Lower lobe of right lung (tissue), 2 donors: ENCODE measurements at places on chromosomes 12 and 14.
A peak's percentile ranks its signal among the peaks of the same experiment; 100 is the strongest.

GRCh38 chr14:104766863-104767633 lies 14.1 kb downstream of the SIVA1 start:
- peaks cover 25% of the 10 kb centered on the region for H3K36me3 ChIP-seq
- no peak overlapping the region for H3K4me3 ChIP-seq
- peaks cover 20% of the 10 kb centered on the region for H3K4me1 ChIP-seq
- peak overlapping the region; percentile 65 for H3K27ac ChIP-seq
- DNase-seq: no peak

- peak; percentile 82 for DNase-seq
- peak overlapping the region; percentile 98 for H3K27ac ChIP-seq
- H3K36me3 ChIP-seq: peaks cover 28% of the 10 kb centered on the region
- no peaks in the 10 kb centered on the region for H3K27me3 ChIP-seq
- H3K4me1 ChIP-seq: peaks cover 31% of the 10 kb centered on the region
- H3K4me3 ChIP-seq: peak overlapping the region; percentile 94
These were observed 1.4 kb downstream of the PCK2 start for GRCh38 chr14:24095271-24096068.

GRCh38 chr14:52018252-52018651 lies 28.9 kb downstream of the RTRAF start:
- H3K4me1 ChIP-seq: peaks cover 36% of the 10 kb centered on the region
- no peak overlapping the region for H3K4me3 ChIP-seq
- DNase-seq: no peak
- H3K36me3 ChIP-seq: peaks cover 5% of the 10 kb centered on the region
- H3K27ac ChIP-seq: no peak overlapping the region

- peaks cover 60% of the 10 kb centered on the region for H3K36me3 ChIP-seq
- no peak overlapping the region for H3K4me3 ChIP-seq
- no peaks in the 10 kb centered on the region for H3K27me3 ChIP-seq
- no peak for DNase-seq
- peaks cover 76% of the 10 kb centered on the region for H3K4me1 ChIP-seq
These were observed 4.2 kb downstream of the SPRYD3 start for GRCh38 chr12:53074999-53075370.

GRCh38 chr14:65032319-65032718 lies 45.6 kb downstream of the FNTB start:
- H3K4me1 ChIP-seq: peaks cover 7% of the 10 kb centered on the region
- peaks cover 47% of the 10 kb centered on the region for H3K36me3 ChIP-seq
- no peak overlapping the region for H3K4me3 ChIP-seq

DNA sequence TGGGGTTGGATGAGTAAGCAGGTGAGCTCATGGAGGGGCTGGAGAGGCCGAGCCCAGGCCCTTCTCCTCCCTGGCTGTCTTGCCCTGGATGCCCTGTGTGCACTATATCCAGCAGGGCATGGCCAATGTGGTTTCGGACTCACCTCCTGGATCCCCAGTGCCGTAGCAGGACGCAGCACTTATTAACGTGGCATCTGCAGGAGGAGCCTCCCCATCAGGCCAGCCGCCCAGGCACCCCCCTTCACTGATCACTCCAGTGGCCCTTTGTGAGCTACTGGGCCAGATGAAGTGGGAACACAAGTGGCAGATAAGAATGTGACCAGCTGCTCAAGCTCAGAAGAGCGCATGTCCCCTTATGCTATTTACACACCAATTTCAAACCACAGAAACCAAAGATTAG lies 43.1 kb upstream of the DICER1 start:
- H3K4me3 ChIP-seq: no peak overlapping the region
- no peaks in the 10 kb centered on the region for H3K36me3 ChIP-seq
- no peak overlapping the region for H3K27ac ChIP-seq

DNA sequence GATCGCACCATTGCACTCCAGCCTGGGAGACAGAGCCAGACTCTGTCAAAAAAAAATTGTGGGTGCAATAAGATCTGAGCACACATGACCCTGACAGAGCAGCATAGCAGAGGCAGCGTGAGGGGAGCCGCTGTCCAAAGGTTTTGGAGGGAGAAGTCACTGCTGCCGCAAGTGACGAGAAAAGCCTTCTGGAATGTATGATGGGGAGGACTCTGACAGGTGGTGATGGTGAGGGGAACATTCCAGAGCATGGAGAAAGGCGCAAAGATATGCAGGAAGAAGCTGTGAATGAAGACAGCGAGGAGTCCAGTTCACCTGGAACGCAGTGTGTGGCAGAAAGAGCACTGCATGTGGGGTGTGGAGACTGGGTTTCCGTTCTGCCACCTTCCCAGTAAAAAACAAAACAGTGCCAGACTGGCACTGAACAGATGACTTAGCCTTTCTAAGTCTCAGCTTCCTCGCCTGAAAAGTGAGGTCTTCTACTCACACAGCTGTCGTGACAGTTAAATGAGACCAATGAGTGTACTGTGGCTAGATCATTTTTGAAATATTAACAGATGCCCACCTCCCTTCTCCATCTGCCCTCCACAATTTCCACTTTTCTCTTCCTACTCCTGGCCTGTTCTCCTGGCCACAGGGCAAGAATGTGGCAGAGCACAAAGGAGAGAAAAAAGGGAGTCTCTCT lies 53.4 kb upstream of the PTHLH start:
- no peaks in the 10 kb centered on the region for H3K36me3 ChIP-seq
- H3K4me1 ChIP-seq: no peaks in the 10 kb centered on the region
- no peaks in the 10 kb centered on the region for H3K27me3 ChIP-seq
- no peak overlapping the region for H3K27ac ChIP-seq
- no peak overlapping the region for H3K4me3 ChIP-seq
- DNase-seq: no peak

GRCh38 chr12:50212071-50212467 lies 44.9 kb upstream of the CERS5 start:
- no peak for DNase-seq
- H3K27me3 ChIP-seq: no peaks in the 10 kb centered on the region
- peaks cover 16% of the 10 kb centered on the region for H3K36me3 ChIP-seq
- H3K4me3 ChIP-seq: no peak overlapping the region

DNA sequence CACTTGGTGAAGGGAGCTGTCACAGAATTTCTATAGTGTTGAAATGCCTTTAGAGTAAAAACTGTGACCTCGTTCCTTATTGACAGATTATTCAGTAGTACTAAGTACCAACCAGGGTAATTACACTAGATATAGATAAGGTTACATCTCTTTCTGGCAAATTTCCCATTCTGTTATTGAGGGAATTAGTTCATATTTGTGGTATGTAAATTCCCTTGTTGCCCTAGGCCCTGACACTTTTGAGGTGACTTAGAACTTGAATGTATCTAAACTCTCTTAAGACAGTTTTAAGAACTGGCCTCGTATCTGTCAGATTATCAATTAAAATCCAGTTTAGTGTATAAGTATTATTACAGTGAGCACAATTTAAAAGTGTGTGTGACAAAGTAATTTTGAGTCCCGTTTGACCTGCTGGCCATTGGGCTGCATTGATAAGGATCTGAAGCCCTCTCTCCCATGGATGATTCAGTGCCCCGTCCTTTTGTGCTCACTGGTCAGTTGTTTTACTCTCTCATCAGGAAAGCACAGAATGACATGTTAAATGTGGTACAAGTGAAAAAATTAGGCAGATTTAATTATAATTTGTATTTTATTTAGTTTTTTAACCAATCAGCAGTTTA lies 123.2 kb downstream of the GPR135 start:
- H3K36me3 ChIP-seq: peaks cover 25% of the 10 kb centered on the region
- DNase-seq: no peak
- H3K27me3 ChIP-seq: no peaks in the 10 kb centered on the region
- no peak overlapping the region for H3K4me3 ChIP-seq
- no peak overlapping the region for H3K27ac ChIP-seq

DNA sequence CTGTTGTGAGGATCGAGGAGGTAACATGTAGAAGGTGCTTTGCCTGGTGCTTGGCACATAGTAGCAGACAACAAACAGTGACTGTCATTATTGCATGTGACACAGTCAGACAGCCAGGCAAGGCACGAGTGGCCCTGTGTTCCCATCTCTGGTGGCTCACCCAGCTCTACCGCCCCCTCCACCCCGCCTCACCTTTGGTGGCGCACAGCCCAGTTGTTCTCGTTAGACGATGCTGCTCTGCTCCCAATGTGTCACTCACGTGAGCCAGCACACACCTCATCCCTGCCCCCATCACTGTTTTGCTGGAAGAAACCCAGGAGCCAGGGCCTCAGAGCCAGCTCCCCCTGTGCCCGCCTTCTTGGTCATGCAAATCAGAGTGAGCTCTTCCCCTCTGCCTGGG lies 113.3 kb downstream of the CALM1 start:
- no peaks in the 10 kb centered on the region for H3K27me3 ChIP-seq
- peaks cover 21% of the 10 kb centered on the region for H3K4me1 ChIP-seq
- no peaks in the 10 kb centered on the region for H3K36me3 ChIP-seq
- DNase-seq: peak; percentile 61

GRCh38 chr14:71244341-71244740 lies 337.1 kb downstream of the PCNX1 start:
- H3K36me3 ChIP-seq: no peaks in the 10 kb centered on the region
- DNase-seq: no peak
- no peaks in the 10 kb centered on the region for H3K27me3 ChIP-seq
- H3K4me1 ChIP-seq: peaks cover 6% of the 10 kb centered on the region
- H3K4me3 ChIP-seq: no peak overlapping the region

GRCh38 chr14:85764822-85765221 lies 234.9 kb downstream of the FLRT2 start:
- no peak overlapping the region for H3K27ac ChIP-seq
- no peaks in the 10 kb centered on the region for H3K4me1 ChIP-seq
- no peak overlapping the region for H3K4me3 ChIP-seq

GRCh38 chr14:24093901-24094840 lies at the start of gene PCK2:
TSS of gene PCK2 (plus strand) at chr14:24094311. CDS start at chr14:24094406, 95 bp downstream.
- peak within 1 kb of the TSS; percentile 98 for H3K27ac ChIP-seq
- no peaks in the 10 kb centered on the region for H3K27me3 ChIP-seq
- DNase-seq: peak; percentile 98
- peak within 1 kb of the TSS; percentile 94 for H3K4me3 ChIP-seq
- H3K4me1 ChIP-seq: peaks cover 31% of the 10 kb centered on the region
- H3K36me3 ChIP-seq: peaks cover 16% of the 10 kb centered on the region

GRCh38 chr14:104794099-104794498 lies 1.4 kb downstream of the AKT1 start:
- H3K27ac ChIP-seq: peak overlapping the region; percentile 70
- peaks cover 80% of the 10 kb centered on the region for H3K4me1 ChIP-seq
- H3K27me3 ChIP-seq: no peaks in the 10 kb centered on the region
- H3K36me3 ChIP-seq: peaks cover 31% of the 10 kb centered on the region

DNA sequence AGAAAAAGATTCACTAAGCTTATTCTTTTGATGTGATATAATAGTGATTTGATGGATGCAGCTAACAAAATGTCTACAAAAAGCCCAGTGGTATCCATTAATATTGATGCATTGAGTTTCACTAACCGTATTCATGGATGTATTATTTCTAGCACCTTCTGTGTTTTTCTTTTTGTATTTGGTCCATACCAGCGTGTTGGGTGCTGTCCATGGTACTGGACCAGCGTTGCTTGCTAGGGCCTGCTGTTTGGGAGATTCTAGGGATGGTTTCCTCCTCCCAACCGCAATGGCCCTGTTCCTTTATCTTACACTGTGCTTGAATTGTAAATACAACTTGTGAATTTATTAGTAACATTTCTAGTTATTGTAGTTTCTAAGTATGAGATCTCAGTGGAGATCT lies 31.7 kb downstream of the ANO4 start:
- H3K36me3 ChIP-seq: no peaks in the 10 kb centered on the region
- no peaks in the 10 kb centered on the region for H3K27me3 ChIP-seq
- no peaks in the 10 kb centered on the region for H3K4me1 ChIP-seq

DNA sequence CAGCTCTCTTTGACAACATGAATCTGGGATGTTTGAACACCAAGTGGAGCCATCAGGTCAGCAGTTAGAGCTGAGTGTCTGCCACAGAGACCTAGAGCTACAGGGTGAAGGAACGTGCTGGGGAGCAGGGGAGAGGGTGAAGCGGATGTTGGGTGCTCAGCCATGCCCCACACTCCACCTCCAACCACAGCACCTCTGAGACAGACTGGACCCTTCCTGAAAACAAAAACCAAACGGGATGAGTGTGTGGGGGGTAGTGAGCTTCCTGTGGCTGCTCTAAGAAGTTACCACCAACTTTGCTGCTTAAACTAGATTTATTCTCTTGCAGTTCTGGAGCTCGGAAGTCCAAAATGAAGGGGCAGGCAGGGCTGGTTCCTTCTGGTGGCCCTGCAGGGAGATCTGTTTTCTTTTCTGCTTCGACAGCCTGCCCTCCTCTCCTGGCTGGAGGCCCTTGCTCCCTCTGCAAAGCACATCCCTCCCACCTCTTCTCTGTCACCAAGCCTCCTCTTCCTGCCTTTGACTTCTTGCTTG lies 5.6 kb upstream of the GOLGA3 start:
- H3K27ac ChIP-seq: no peak overlapping the region
- no peak for DNase-seq
- peaks cover 25% of the 10 kb centered on the region for H3K36me3 ChIP-seq
- no peaks in the 10 kb centered on the region for H3K27me3 ChIP-seq

DNA sequence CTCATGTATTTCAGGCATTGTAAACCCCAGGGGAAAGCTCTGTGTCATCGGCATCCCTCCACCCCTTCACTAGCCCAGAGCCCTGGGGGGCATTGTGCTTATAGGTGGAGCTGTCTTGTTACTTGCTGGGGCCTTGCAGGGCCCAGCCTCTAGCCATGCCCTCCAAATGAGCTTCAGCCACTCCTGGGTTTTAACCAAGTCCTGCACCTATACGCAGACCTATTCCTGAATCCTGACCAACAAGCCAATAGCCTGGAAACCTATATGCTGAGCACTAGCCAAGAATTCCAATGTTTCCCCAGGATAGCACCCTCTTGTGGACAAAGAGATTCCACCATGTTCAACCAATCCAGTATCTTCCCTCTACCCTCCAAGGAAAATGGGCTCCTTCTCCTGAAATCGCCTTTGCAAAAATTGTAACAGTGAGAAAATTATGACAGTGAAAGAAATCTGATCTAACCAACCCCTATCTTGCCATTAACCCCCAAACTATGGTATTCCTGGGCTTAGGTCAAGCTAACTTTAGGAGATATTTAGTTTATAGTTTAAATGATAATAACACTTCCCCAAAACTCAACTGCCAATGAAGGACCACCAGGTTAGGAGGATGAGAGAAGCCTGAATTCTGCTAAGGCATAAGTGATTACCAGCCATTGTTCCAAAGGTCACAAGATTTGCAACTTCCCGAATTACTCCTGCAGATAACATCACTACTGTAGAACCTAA lies 55.5 kb downstream of the TTC7B start:
- no peak overlapping the region for H3K4me3 ChIP-seq
- H3K36me3 ChIP-seq: no peaks in the 10 kb centered on the region
- peaks cover 13% of the 10 kb centered on the region for H3K4me1 ChIP-seq
- H3K27ac ChIP-seq: no peak overlapping the region
- H3K27me3 ChIP-seq: no peaks in the 10 kb centered on the region

GRCh38 chr12:93467351-93468007 lies at the start of gene MRPL42:
TSS of gene MRPL42 (plus strand) at chr12:93467514. CDS start at chr12:93469286, 1,772 bp downstream.
- peaks cover 15% of the 10 kb centered on the region for H3K36me3 ChIP-seq
- H3K27ac ChIP-seq: peak within 1 kb of the TSS; percentile 95
- H3K27me3 ChIP-seq: no peaks in the 10 kb centered on the region

DNA sequence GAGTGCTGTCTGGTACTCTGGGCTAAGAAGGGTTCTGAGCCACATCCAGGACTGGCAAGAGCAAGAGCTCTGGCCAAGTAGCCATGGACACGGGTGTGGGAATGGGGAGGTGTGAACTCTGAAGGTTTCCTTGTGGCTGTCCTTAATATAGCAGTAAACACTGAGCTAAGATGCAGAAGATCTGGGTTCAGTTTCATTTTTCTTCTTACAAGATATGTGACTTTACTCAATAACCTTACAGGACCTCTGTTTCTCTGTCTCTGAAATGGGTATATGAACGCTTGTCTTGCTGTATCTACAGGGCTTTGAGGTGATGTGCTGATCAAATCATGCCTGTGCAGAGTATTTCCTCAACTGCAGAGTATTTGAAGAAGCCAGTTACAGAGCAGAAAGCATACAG lies 521.2 kb downstream of the VRK1 start:
- no peak overlapping the region for H3K4me3 ChIP-seq
- no peak overlapping the region for H3K27ac ChIP-seq
- no peaks in the 10 kb centered on the region for H3K4me1 ChIP-seq
- no peaks in the 10 kb centered on the region for H3K27me3 ChIP-seq
